RWPE1 (cell line): ENCODE measurements at places on chromosomes 7 and 10.
A peak's percentile ranks its signal among the peaks of the same experiment; 100 is the strongest.

- DNase-seq = no peak
Observed at GRCh38 chr10:67553254-67553653, 142.7 kb downstream of the CTNNA3 start.

GRCh38 chr10:23696476-23696875, 257.6 kb downstream of the OTUD1 start:
- DNase-seq = no peak

GRCh38 chr10:96244354-96244753, 27.0 kb downstream of the BLNK start:
- DNase-seq = no peak

GRCh38 chr7:158124671-158125079, 462.9 kb downstream of the PTPRN2 start:
- DNase-seq = no peak

DNA sequence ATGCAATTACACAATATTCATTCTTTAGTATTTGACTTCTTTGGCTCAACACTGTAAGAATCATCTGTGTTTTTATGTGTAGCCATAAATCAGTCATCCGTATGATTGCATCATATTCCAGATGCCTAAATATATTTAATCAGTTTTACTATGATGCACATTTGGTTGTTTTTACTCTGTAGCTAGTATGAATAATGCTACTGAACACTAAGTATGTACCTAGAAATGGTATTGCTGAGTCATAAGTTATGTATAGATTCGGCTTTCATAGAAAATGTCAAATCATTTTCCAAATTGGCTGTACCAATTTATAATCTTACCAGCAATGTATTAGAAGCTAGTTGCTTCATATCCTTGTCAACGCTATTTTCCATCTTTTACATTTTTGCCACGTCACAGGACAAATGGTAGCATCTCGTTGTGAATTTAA, 197.3 kb upstream of the PLXNA4 start:
- peak; percentile 38 for DNase-seq

DNA sequence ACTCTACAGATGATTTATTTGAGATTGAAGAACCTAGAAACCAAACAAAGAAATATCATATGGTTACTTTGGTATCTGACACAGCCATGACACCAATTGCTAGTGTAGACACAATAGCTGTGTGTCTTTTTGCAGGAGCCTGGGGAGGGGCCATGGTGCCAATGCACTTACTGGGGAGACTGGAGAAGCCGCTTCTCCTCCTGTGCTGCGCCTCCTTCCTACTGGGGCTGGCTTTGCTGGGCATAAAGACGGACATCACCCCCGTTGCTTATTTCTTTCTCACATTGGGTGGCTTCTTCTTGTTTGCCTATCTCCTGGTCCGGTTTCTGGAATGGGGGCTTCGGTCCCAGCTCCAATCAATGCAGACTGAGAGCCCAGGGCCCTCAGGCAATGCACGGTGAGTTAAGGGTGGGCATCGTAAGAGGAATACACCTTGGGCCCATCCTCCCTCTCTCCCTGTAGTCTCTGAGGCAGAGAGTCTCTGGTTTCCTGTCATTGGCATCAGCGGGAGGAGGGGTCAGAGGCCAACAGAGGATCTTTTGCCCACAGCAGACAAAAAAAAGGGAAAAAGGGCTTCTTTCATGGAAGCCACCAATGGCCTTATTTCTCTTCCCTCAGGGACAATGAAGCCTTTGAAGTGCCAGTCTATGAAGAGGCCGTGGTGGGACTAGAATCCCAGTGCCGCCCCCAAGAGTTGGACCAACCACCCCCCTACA, 1.2 kb downstream of the TMEM139 start:
- DNase-seq = no peak

GRCh38 chr7:144006029-144006691, 6.0 kb downstream of the OR6B1 start:
- no peak for DNase-seq

- no peak for DNase-seq
Observed at GRCh38 chr7:77184990-77185389, 14.6 kb downstream of the FGL2 start.

DNA sequence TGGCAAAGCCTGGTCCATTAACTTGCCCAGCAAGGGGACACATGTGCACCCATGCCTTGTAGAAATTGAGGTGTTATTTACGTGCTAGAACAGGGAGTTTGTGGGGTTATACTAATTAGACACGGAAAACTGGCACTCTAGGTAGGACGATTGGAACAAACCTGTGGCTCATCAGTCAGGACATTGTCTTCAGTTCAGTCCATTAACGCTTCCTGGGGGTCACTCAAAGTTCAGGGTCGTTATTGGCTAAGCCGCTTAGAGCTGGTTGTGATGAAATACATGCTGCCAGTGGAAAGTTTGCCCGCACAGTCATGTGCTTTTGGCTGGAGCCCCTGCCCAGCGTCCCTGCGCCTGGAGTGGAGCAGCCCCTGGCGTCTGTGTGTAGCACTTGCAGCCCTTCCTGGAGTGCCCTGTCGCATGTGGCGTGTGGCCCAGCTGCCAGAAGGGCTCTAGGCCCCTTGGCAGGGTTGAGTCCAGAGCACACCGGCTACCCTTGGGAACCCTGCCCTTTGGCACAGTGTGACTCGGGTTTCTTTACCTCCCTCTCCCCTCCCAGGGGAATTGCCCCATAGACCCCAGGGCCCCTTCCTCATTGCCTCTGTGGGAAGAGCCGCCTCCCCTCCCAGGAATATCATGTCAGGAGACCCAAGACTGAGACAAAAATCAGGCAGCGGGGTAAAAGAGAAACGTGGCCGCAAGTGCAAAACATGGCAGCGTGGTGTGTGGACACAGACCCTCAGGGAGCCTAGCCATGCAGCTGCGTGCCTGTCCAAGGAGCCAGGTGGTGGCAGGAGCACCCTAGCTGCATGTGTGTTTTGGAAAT, 9.8 kb downstream of the ZNF775 start:
- no peak for DNase-seq

DNA sequence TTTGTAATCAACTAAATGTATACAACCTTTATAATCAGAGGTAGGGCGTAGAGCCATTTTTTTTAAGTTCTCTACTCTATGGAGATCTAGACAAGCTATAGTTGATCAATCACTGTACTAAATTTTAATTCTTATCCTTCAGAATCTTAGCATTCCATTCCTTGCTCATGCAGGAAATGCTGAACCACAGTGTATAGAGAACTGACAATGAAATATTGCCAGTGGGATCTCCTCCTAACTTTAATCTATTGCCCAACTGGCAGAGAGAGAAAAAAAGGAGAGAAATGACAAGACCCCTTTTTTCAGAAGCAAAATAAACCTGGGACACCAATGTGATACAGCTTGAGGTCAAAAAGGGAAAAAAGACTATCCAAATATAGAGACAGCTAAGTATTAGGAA, 26.4 kb upstream of the PPP3CB start:
- DNase-seq = no peak

- DNase-seq = no peak
Observed at GRCh38 chr7:151626422-151627115, 106.9 kb upstream of the RHEB start.

- no peak for DNase-seq
Observed at GRCh38 chr7:46852795-46853194, 729.1 kb downstream of the TNS3 start.

- DNase-seq = no peak
Observed at GRCh38 chr7:47737601-47738000, 155.7 kb upstream of the TNS3 start.

- no peak for DNase-seq
Observed at GRCh38 chr7:90923541-90923997, 327.4 kb downstream of the CDK14 start.

- no peak for DNase-seq
Observed at GRCh38 chr10:54808186-54808935, 7.3 kb upstream of the PCDH15 start.

DNA sequence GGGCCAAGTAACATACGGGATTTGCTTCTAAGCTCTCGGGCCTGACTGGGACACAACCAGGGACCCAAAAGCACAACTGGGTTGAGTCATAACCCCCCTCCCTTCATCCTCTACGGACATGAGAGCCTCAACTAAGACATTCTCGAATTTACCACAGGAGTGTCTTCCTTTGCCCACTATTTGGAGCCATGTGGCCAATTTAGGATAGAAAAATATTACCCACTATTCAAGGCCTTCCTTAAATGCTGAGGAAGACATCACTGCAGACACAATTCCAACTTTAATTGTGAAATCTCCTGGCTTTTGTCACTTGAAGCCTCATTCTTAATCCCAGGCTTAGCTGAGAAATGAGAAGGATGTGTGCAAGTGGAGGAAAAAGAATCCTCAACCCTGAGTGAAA, 11.8 kb downstream of the CTBP2 start:
- no peak for DNase-seq
